Stimulated activated CD4-positive, alpha-beta T cell treated with anti-CD3 and anti-CD28 coated beads, Interleukin-4, amount 100 ng/mL, for 4 hours (primary cell): ENCODE measurements at places on chromosomes 11 and 22.

DNA sequence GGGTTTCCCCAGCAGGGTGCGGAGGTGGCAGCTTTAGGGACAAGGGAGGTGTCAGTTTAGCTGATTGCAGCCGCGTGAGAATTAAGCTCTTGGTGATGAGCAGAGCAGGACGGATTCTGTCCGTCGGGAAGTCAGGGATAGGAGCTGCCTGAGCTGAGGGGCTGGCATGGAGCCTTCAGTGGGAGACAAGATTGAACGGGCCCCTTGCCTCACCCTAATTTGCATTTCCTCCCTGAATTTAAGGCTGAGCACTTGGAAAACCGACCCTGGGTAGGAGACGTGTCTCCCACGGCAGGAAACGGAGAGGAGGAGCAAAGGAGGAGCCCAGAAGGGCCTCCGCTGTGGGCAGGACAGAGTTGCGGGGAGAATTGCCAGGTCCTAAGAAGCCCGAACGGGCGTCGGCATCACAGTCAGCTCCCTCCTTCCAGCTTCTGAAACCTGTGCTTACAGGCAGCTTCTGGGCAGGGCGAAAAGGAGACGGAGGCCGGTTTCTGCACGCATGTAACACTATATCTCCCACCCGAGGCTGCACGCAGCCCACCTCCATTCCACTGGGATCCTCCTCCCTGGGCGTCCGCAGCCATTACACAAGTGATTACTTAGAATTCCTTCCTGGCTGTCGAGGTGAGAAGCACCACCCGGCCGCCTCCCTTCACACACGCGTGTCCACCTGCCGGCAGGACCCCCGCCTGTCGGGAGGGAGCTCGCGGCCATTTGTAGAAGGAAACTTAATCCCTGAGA, 345.8 kb downstream of the BRD1 start:
- no peak for DNase-seq

- no peak for DNase-seq
These were observed 400.0 kb downstream of the SOX6 start for GRCh38 chr11:15956302-15956701.

- DNase-seq, result no peak
These were observed 40.2 kb upstream of the CCDC90B start for GRCh38 chr11:83326326-83326725.

DNA sequence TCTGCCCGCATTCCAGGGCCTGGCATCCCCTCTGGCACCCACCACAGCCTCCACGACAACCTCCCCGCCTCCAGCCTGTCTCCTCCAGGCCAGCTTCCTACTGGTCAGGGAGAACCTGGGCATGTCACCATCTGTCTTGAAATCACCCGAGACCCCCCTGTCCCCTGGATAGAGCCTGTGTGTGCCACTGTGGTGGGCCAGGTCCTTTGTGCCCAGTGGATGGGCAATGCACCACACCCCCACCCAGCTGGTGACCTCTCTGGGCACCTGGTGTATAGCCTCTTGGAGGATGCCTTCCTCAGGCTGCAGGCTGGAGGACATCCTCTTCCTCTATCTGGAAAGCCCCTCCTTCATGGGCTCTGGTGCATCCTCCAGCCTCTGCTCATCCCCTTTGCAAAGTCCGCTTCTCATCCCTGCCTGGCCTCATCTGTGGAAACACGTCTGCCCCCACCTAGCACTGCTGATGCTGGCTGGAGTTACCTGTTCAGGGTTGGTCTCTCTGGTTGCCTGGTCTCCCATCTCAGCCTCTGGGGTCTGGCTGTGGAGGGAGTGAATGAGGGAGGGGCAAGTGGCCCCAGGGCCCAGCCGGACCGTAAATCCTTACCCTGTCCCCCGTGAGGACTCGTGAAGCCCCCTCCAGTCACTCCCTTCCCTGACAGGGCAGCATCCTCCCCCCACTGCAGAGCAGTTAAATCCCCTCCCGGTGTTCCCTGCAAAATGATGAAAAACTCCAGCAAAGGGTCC, 589.6 kb downstream of the TBC1D22A start:
- no peak for DNase-seq

- no peak for DNase-seq
These were observed 33.4 kb downstream of the PARVB start for GRCh38 chr22:44057401-44057987.

- DNase-seq, result no peak
These were observed 165.2 kb upstream of the PDGFD start for GRCh38 chr11:104329078-104329665.

GRCh38 chr11:71329165-71329510, 76.8 kb upstream of the SHANK2 start:
- DNase-seq, result no peak

DNA sequence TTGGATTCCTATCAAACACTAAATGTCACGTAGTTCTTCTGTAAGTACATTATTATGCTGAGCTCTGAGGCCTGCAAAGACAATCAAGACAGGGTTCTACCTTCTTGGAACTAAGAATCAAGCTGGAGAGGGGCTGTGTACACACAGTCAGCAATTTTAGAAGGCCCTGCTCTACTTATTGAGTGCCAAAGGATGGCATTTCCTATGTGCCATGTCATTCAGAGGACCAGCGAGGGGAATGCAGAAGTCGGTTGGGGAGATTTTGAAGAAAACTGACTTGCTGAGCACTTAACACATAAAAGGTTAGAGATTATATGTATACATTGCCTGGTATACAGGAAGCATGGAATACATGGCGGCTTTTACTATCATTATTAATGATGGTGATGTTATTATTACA, 5.3 kb downstream of the SLC37A2 start:
- no peak for DNase-seq

DNA sequence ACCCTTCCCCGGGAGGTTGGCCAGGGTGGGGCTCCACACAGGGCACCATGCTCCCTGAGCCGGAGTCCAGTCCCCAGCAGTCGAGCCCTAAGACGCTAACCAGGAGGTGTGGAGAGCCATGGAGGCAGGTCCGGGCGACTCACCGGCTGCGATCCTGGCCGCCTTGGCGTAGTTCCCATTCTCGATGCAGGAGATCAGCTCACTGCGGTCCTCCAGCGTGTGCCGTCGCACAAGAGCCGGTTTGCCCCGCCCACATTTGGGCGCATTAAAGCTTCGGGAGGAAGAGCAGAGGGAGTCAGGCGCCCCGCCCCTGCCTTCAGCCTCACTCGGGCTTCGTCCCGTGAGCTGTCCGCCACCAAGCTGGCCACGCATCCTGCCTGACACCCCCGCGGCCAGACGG, 50.8 kb downstream of the BRD1 start:
- no peak for DNase-seq

GRCh38 chr11:117547195-117547850, 219.7 kb downstream of the CEP164 start:
- DNase-seq, result no peak

- DNase-seq, result no peak
These were observed 25.2 kb upstream of the PANX1 start for GRCh38 chr11:94103471-94103870.

DNA sequence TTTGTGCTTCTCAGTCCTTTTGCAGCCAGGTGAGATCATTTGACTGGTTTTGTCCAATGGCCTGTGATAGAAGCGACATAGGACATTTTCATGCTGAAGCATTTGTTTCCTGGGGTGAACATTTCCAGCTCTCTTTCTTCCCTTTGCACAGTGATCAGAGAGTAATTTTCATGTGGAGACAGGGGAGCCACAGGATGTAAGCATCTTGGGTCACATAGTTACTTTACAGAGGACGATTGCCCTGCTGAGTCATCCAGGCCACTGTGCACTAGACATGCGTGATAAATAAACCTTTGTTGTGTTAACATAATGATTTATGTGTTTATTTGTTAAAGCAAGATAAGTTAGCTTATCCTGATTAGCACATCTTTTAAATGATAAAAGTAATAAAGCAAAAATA, 263.5 kb upstream of the CCDC179 start:
- DNase-seq, result no peak

GRCh38 chr11:95796501-95796900, 6.2 kb downstream of the CEP57 start:
- no peak for DNase-seq

- DNase-seq, result no peak
These were observed 27.8 kb downstream of the WEE1 start for GRCh38 chr11:9601037-9601875.

DNA sequence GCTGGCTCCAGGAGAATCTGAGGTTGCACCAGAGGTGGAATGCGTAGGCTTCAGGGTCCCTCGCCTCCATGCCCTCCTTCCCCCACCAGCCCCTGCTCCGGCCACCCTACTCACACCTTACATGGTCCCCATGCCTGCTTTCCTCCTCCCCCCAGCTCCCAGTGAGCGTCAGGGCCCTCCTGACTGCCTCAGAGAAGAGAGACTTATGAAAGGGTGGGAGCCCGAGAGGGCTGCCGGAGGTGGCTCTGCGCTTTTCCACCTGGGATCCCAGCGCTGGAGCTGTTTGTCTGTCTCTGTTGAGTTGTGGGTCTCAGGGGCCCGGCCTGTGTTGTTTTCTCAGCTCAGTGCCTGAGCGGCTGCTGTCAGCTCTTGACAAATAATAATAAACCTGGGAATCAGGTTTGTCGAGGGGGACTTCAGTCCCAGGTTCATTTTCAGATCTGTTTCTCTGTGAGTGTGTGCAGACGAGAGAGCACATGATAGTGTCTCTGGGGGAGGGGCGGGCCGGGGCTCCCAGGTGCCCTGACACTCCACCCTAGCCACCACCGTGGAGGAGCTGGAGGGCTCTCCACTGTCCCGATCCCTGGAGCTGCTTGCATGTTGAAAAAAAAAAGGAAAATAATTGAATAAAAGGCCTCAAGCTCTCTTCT, 153.7 kb downstream of the FEZ1 start:
- DNase-seq, result no peak

GRCh38 chr11:88415495-88415894, 78.0 kb upstream of the CTSC start:
- DNase-seq, result no peak

- DNase-seq, result no peak
These were observed 37.7 kb downstream of the NF2 start for GRCh38 chr22:29641042-29641699.

- DNase-seq, result no peak
These were observed 202.0 kb upstream of the SNX19 start for GRCh38 chr11:131118247-131118646.

GRCh38 chr11:65316227-65317024, 1.8 kb downstream of the CDC42EP2 start:
- DNase-seq, result no peak

- no peak for DNase-seq
These were observed 418.2 kb downstream of the METTL15 start for GRCh38 chr11:28526406-28526751.
